ENCODE measurements at places on chromosomes 2 and 18. TPM values are rescaled to one million over a fixed set of nuclear protein-coding genes. Genes with fewer than 3 reads are reported as not detected.
A peak's percentile ranks its signal among the peaks of the same experiment; 100 is the strongest.

The MROH2A gene
- not detected for total RNA-seq

The CNTNAP5 gene
- under 0.01 TPM for total RNA-seq

- H3K36me3 ChIP-seq: no peaks in the 10 kb centered on the region
- H3K4me1 ChIP-seq: peaks cover 81% of the 10 kb centered on the region
- peak; percentile 11 for DNase-seq
- H3K27me3 ChIP-seq: no peaks in the 10 kb centered on the region
- peak overlapping the region; percentile 9 for H3K27ac ChIP-seq
Observed at GRCh38 chr2:239296020-239296932, 104.5 kb downstream of the HDAC4 start.

GRCh38 chr18:62377131-62377807 is 52.2 kb downstream of the TNFRSF11A start:
- H3K4me1 ChIP-seq: no peaks in the 10 kb centered on the region
- no peak overlapping the region for H3K4me3 ChIP-seq
- H3K36me3 ChIP-seq: no peaks in the 10 kb centered on the region
- H3K27ac ChIP-seq: no peak overlapping the region

The LOXHD1 gene
- total RNA-seq: 0.44 TPM

The CDH2 gene
- 9.8 TPM for total RNA-seq

DNA sequence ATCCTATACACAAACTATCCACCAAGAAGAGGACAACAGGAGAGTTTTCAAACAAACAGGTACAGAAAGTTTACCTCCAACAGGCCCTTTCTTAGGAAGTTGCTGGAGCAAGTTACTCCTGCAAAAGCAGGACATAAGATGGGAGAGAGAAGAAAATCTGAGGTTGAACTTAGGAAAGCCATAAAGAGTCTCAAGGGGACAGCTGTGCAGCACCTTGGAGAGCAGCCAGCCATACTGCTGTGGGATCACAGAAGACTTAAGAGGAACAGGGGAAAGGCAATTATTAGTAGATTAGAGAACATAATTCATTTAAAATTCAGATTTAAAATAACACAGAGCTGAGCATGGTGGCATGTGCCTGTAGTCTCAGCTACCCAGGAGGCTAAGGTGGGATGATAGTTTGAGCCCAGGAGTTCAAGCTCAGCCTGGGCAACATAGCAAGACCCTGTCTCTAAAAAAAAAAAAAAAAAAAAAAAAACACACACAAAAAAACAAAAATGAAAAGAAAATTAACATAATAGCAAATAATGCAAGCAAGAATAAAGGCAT is 148.1 kb upstream of the SIX3 start:
- H3K27ac ChIP-seq: no peak overlapping the region
- peaks cover 13% of the 10 kb centered on the region for H3K27me3 ChIP-seq
- no peaks in the 10 kb centered on the region for H3K4me1 ChIP-seq

- no peak for DNase-seq
- no peaks in the 10 kb centered on the region for H3K36me3 ChIP-seq
- H3K4me1 ChIP-seq: no peaks in the 10 kb centered on the region
- peak overlapping the region; percentile 4 for H3K4me3 ChIP-seq
- no peaks in the 10 kb centered on the region for H3K27me3 ChIP-seq
Observed at GRCh38 chr2:11753886-11754699, 7.7 kb downstream of the LPIN1 start.

- peaks cover 8% of the 10 kb centered on the region for H3K4me1 ChIP-seq
- H3K27me3 ChIP-seq: no peaks in the 10 kb centered on the region
- no peak overlapping the region for H3K27ac ChIP-seq
- no peak overlapping the region for H3K4me3 ChIP-seq
- no peak for DNase-seq
Observed at GRCh38 chr2:70304498-70304897, 2.6 kb upstream of the FAM136A start.

The GCFC2 gene
- total RNA-seq: 44.5 TPM

The UGT1A4 gene
- not detected for total RNA-seq

The OTOS gene
- total RNA-seq: not detected
